ENCODE measurements at places on chromosomes 12 and 14. TPM values are rescaled to one million over a fixed set of nuclear protein-coding genes. Genes with fewer than 3 reads are reported as not detected.

KRT83 gene
- total RNA-seq: 0.40 TPM

GRCh38 chr12:10241727-10242126 lies 29.1 kb downstream of the GABARAPL1 start:
- H3K27me3 ChIP-seq: no peaks in the 10 kb centered on the region
- H3K4me1 ChIP-seq: no peaks in the 10 kb centered on the region
- no peak overlapping the region for H3K4me3 ChIP-seq
- H3K36me3 ChIP-seq: no peaks in the 10 kb centered on the region
- DNase-seq: no peak

GALNT16 gene
- total RNA-seq: 2.2 TPM

GRCh38 chr12:62916632-62917425 lies 18.1 kb downstream of the PPM1H start:
- H3K27me3 ChIP-seq: no peaks in the 10 kb centered on the region
- no peaks in the 10 kb centered on the region for H3K4me1 ChIP-seq
- no peak overlapping the region for H3K27ac ChIP-seq

GRCh38 chr12:11693067-11693466 lies 43.6 kb downstream of the ETV6 start:
- no peak for DNase-seq
- H3K36me3 ChIP-seq: no peaks in the 10 kb centered on the region
- H3K27me3 ChIP-seq: no peaks in the 10 kb centered on the region
- H3K4me1 ChIP-seq: peaks cover 8% of the 10 kb centered on the region
- H3K27ac ChIP-seq: no peak overlapping the region

DNA sequence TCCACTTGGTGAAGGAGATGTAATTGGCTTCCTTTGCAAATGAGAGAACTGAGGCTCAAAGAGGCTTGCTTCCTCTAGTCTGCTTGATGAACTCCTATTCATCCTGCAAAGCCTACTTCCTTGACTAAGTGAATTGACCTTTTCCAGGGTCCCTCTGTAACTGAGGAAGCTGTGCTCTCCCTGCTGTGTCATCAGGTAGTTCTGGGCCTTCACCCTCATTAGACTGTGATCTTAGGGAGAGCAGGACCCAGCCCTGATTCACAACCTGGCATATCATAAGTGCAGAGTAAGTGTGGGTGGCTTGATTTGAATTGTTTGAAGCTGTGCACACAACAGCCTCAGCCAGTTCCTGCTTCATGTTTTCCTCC lies 16.3 kb downstream of the ASB2 start:
- no peaks in the 10 kb centered on the region for H3K36me3 ChIP-seq
- no peak for DNase-seq
- no peak overlapping the region for H3K4me3 ChIP-seq
- H3K27me3 ChIP-seq: no peaks in the 10 kb centered on the region
- no peaks in the 10 kb centered on the region for H3K4me1 ChIP-seq

GRCh38 chr14:24264298-24264697 lies 1.3 kb upstream of the TGM1 start:
- no peak for DNase-seq
- no peak overlapping the region for H3K4me3 ChIP-seq
- H3K27me3 ChIP-seq: no peaks in the 10 kb centered on the region
- no peak overlapping the region for H3K27ac ChIP-seq
- peaks cover 13% of the 10 kb centered on the region for H3K36me3 ChIP-seq

GRCh38 chr14:42130815-42131214 lies 524.1 kb downstream of the LRFN5 start:
- no peak overlapping the region for H3K27ac ChIP-seq
- H3K4me1 ChIP-seq: no peaks in the 10 kb centered on the region
- no peaks in the 10 kb centered on the region for H3K36me3 ChIP-seq
- no peak overlapping the region for H3K4me3 ChIP-seq

GNB3 gene
- total RNA-seq: 2.7 TPM

ENDOU gene
- 1.9 TPM for total RNA-seq

BDKRB1 gene
- total RNA-seq: 1.0 TPM

- DNase-seq: no peak
- H3K27me3 ChIP-seq: no peaks in the 10 kb centered on the region
- peak overlapping the region; percentile 14 for H3K27ac ChIP-seq
- H3K36me3 ChIP-seq: no peaks in the 10 kb centered on the region
- no peak overlapping the region for H3K4me3 ChIP-seq
- H3K4me1 ChIP-seq: peaks cover 17% of the 10 kb centered on the region
Measured at GRCh38 chr12:12510141-12510540, 52.5 kb downstream of the DUSP16 start.

Data from thyroid gland (tissue), 4 donors.